Small intestine (tissue), 16 donors: ENCODE measurements at places on chromosomes 4 and X.

- DNase-seq, result no peak
These were observed 274.8 kb upstream of the UGT8 start for GRCh38 chr4:114323841-114324240.

- DNase-seq, result no peak
These were observed 25.0 kb downstream of the AFF1 start for GRCh38 chr4:86959588-86960500.

DNA sequence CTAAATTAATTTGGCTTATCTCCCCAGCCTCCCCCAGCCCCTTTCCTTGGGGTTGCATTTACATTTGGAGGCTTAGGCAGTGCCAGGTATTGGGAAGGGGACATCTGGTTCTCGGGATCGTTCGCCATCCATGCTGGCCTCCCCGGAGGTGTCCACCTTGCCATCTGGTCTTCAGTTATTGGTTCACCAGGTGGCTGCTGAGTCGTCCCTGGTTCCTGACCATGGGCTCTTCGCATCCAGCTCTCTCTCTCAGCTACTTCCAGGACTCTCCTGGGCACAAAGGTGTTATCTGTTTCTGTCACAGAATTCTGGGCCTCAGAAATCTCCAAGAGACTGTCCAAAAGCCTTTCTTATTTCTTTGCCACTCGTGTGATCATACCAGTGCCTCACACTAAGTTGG, 75.4 kb upstream of the SCOC start:
- DNase-seq, result no peak

GRCh38 chr4:64774626-64775025, 365.4 kb upstream of the TECRL start:
- no peak for DNase-seq
